ENCODE measurements at places on chromosomes 11 and 22.

- DNase-seq = no peak
Measured at GRCh38 chr11:128895526-128895925, 4.4 kb downstream of the KCNJ5 start.

GRCh38 chr11:29190313-29190712, 826.5 kb downstream of the KCNA4 start:
- DNase-seq = no peak

GRCh38 chr11:114138411-114138810, 78.9 kb downstream of the ZBTB16 start:
- DNase-seq = no peak

GRCh38 chr22:22820076-22820475, 67.5 kb upstream of the IGLL5 start:
- no peak for DNase-seq

DNA sequence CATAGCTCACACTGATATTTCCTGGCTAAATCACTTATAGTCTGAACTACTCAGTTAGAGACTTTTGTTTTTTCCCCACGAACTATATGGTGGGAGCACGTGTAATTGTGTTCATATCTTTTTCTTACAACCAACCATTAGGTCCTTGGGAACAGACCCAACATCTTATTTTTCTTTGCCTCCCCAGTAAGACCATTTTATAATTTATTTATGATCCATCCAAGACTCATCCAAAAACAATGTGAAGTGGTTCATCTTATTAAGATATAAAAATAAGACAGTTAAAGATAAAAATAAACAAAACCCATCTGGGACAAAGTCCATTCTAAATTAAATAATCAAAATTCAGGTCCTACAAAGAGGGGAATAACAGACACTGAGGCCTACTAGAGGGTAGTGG, 90.8 kb downstream of the FAM168A start:
- no peak for DNase-seq

GRCh38 chr11:105856954-105857353, 165.1 kb downstream of the MSANTD4 start:
- DNase-seq = no peak

DNA sequence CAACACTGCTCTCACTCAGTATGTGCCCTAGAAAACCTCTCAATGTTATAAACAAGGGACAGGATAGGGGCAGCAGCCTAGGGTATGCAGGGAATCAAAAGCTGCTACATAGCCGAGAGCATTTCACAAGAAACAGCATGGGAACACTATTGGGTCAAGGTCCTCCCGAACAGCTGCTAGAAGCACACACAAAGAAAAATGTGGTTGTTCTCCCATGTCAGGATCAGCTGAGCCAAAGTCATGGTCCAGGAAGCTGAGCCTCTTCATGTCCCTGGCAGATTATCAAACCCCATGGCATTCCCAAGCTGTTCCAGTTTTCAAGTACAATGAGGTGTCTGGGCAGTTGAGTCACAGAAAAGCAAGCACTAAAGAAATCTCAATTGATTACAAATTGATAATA, 21.0 kb upstream of the GDPD4 start:
- no peak for DNase-seq

DNA sequence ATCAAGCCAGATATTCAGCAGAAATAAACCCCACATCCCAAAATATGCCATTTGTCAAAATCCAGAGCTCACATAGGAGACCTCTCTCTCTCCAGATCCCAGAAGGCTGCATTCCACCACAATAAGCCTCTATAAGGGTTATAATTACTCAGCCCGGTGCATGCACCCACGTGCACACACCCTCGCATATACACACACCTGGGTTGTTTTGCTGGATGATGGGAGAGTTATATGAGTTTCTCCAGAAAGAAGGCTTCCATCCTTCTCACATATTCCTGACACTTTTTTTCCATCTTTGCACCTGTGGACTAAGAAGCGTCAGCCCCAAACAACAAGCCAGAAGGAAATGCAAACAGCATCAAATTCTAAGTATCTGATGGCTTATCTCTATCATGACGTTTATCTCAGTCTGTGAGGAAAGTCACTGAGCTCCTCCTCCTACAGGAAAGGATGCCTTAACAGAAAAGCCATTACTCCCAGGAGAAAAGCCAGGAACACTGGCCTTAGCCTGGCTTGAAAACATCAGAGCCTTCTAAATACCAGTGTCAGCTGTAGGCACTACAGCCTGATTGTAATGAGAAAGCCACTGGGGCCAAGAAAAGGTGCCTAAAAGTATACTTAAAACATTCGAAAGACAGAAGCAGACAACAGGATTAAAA, 253.2 kb downstream of the LARGE1 start:
- DNase-seq = no peak

DNA sequence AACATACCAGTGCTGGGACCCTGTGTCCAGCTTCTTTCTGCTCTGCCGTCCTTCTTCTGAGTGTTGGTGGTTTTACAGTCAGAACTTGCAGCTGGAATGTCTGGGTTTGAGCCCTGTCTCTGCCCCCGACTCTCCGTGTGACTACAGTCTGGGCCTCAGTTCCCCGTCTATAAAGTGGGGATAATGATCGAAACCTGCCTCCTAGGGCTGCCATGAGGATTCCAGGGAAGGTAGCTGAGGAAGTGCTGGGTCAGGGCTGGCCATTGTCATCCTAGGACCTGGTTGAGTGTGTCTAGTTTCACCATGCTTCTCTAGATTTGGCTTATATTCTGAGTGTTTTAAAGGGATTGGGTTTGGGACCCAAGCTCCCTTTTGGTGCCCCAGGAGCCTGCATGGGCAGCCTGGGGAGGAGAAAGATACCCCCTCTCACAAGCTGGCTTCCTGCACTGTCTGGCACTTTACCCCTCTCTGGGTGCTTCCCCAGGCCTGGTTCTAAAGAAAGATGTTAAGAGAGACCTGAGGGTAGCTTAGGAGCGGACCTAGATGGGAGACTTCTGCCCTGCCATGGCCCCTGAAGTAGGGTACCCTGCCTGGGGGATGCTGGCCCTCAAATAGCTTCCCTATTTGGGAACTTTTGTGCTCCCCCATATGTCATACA, 49.9 kb downstream of the TSPAN18 start:
- peak; percentile 26 for DNase-seq
